Cerebellar nuclear complex (tissue), 1 donor: ENCODE measurements at places on chromosomes 12 and 14.

DNA sequence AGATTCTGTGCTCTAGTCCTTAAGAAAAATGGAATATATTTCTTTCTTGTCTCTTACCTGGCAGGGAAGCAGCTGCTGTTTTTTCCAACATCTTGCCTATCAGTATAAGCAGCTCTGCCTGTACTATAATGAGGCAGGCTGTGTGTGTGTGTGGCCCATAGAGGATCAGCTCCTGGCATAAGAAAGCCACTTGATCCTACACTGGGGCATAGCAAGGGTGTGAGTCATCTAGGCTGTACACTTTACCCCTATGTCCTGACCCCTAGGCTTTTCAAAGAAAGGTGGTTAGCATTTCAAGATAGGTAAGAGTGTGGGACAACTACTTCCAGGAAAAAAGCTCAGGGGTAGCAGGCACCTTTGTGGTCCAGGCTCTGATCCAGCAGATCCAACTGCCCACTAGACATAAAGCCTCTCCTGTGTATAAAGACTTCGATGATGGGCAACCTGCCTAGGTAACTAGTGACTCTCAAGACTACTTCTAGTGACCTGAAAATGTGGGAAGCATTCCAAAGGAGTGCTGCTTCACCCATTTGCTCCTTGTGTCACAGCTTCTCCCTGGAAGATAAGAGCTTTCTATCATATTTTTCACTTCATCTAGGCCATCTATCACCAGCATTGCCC, 4.9 kb upstream of the SENP1 start:
- no peak for DNase-seq

- no peak for DNase-seq
Measured at GRCh38 chr14:62682208-62682607, 363.1 kb downstream of the KCNH5 start.

GRCh38 chr14:88551094-88551870, 3.5 kb downstream of the PTPN21 start:
- DNase-seq: no peak

DNA sequence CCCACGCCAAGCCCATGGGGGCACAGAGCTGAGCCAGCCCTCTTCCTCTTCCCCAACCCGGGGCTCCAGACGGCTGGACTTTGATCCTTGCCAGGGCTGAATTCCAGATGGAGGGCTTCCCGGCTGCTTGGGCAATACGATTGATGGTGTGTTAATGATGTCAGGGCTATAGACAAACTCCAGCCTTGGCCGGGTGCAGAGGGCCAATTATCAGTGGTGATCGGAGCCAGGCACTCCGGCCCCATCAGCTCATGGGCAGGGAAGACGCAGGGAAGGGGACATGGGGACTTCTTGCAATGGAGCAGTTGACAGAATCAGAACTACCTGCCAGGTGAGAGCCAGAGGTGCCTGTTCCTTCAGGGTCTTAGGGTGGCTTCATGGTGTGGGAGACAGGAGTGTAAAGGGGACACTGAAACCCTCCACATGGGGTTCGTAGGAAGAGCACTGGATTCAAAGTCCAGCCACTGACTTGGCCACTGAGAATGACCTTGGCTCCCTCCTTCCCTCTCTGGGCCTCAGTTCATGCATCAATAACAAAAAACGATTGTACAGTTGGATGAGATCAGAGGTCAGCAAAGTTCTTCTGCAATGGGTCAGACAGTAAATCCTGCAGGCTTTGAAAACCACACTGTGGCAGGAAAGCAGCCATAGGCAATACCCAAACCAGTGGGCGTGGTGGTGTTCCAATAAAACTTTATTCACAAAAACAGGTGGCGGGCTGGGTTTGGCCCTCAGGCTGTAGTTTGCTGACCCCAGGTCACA, 333.7 kb downstream of the MED13L start:
- DNase-seq: no peak

GRCh38 chr12:104748356-104748755, 209.7 kb downstream of the SLC41A2 start:
- DNase-seq: no peak
